ENCODE measurements at places on chromosomes 4 and X. TPM values are rescaled to one million over a fixed set of nuclear protein-coding genes. Genes with fewer than 3 reads are reported as not detected.

DNA sequence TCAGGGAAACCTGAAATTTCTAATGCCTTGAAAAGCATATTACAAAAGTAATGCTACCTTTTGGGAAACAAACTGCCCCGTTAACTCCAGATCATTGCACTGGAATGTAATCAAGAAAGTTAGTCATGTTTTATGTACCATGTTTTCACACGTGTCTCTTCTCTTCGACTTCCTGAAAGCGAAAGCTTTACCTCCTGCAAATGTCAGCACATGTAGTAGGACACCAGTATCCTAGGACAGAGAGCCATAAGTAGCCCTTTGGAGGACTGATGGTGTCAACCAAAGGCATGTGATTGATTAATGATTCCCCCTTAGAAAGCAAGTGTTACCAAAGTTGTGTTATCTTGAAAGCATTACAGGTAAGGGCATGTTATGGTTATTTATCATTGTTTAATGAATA, 8.8 kb upstream of the MND1 start:
- H3K36me3 ChIP-seq = peaks cover 31% of the 10 kb centered on the region
- no peak overlapping the region for H3K4me3 ChIP-seq
- H3K27ac ChIP-seq = no peak overlapping the region
- no peak for DNase-seq

DNA sequence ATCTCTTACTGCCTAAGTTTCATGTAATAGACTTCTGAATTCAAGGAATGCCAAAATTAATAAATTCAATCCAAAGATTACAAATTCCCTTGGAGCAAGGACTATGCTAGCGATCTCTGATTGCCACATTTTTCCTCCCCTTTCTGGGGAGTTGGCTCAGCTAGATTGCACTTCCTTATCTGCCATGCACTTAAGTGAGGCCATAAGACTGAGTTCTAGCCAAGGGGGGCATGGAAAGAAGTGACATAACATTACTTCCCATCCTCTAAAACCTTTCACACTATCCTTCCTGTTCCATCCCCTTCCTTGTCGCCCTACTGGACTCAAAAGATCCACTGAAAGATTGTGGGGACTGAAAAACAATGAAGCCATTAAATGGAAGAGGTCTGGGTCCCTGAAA, 53.8 kb upstream of the TXK start:
- H3K36me3 ChIP-seq = no peaks in the 10 kb centered on the region
- no peak for DNase-seq
- H3K4me1 ChIP-seq = peaks cover 3% of the 10 kb centered on the region
- H3K27me3 ChIP-seq = peaks cover 26% of the 10 kb centered on the region
- H3K4me3 ChIP-seq = no peak overlapping the region

- H3K4me3 ChIP-seq = no peak overlapping the region
- no peaks in the 10 kb centered on the region for H3K36me3 ChIP-seq
- no peak for DNase-seq
- peaks cover 10% of the 10 kb centered on the region for H3K27me3 ChIP-seq
These were observed 4.8 kb upstream of the KIAA0232 start for GRCh38 chr4:6777636-6778281.

GRCh38 chr4:7781366-7781765, 158.3 kb downstream of the AFAP1 start:
- H3K4me3 ChIP-seq = no peak overlapping the region
- H3K27me3 ChIP-seq = no peaks in the 10 kb centered on the region
- peaks cover 57% of the 10 kb centered on the region for H3K36me3 ChIP-seq
- H3K4me1 ChIP-seq = peaks cover 24% of the 10 kb centered on the region

DNA sequence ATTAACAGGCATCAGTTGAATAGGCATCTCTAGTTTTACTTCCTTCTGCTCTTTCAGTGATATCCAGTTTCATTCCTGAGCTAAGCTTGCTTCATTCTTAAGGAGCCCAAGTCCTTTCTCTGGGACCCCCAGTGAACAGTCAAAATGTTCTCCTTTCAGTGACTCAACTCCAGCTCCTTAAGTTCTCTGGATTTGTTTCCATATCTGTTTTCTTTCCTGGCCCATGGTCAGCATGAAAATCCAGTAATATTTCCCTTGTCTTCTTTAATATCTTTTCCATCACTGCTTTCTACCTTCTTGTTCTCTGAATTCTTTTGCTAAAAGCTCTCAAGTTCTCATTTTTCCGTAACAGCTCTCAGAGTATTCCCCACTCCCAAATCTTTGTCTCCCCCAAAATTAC, 25.5 kb downstream of the ADGRL3 start:
- no peak for DNase-seq
- no peaks in the 10 kb centered on the region for H3K27me3 ChIP-seq
- no peaks in the 10 kb centered on the region for H3K36me3 ChIP-seq
- peaks cover 35% of the 10 kb centered on the region for H3K4me1 ChIP-seq

GRCh38 chr4:154067786-154068185, 278.9 kb upstream of the SFRP2 start:
- H3K27me3 ChIP-seq = no peaks in the 10 kb centered on the region
- H3K27ac ChIP-seq = no peak overlapping the region
- H3K4me1 ChIP-seq = peaks cover 4% of the 10 kb centered on the region
- no peak overlapping the region for H3K4me3 ChIP-seq

GRCh38 chr4:13912436-13912925, 285.0 kb upstream of the BOD1L1 start:
- H3K27me3 ChIP-seq = no peaks in the 10 kb centered on the region
- no peaks in the 10 kb centered on the region for H3K36me3 ChIP-seq
- peak overlapping the region; percentile 81 for H3K27ac ChIP-seq
- H3K4me3 ChIP-seq = no peak overlapping the region
- DNase-seq = no peak

- peaks cover 46% of the 10 kb centered on the region for H3K27me3 ChIP-seq
- no peaks in the 10 kb centered on the region for H3K36me3 ChIP-seq
- no peak overlapping the region for H3K27ac ChIP-seq
These were observed 71.9 kb downstream of the LIMCH1 start for GRCh38 chr4:41609851-41610250.

GRCh38 chr4:81152839-81153713, 61.9 kb downstream of the PRKG2 start:
- H3K4me3 ChIP-seq = peak overlapping the region; percentile 68
- no peaks in the 10 kb centered on the region for H3K36me3 ChIP-seq
- no peaks in the 10 kb centered on the region for H3K4me1 ChIP-seq
- H3K27ac ChIP-seq = no peak overlapping the region
- peaks cover 2% of the 10 kb centered on the region for H3K27me3 ChIP-seq
- no peak for DNase-seq

The FAT4 gene
- total RNA-seq = 114 TPM

The SORBS2 gene
- total RNA-seq = 33.2 TPM

The RFC1 gene
- total RNA-seq = 44.6 TPM

The IBSP gene
- not detected for total RNA-seq

The MAGEB1 gene
- total RNA-seq = not detected
